Testis (tissue), 5 donors: ENCODE measurements at places on chromosomes 6 and 20. TPM values are rescaled to one million over a fixed set of nuclear protein-coding genes. Genes with fewer than 3 reads are reported as not detected.
A peak's percentile ranks its signal among the peaks of the same experiment; 100 is the strongest.

The DOP1A gene
- 31.4 TPM for polyA plus RNA-seq

The SCGN gene
- polyA plus RNA-seq: 0.73 TPM

The SLC17A3 gene
- 0.61 TPM for polyA plus RNA-seq

The MEP1A gene
- 1.4 TPM for polyA plus RNA-seq

The MYBL2 gene
- polyA plus RNA-seq: 31.2 TPM

The CST5 gene
- polyA plus RNA-seq: not detected

The LZTS3 gene
- 7.2 TPM for polyA plus RNA-seq

The REM1 gene
- polyA plus RNA-seq: 3.4 TPM

The ZNF334 gene
- polyA plus RNA-seq: 6.0 TPM

The KCNK16 gene
- not detected for polyA plus RNA-seq

DNA sequence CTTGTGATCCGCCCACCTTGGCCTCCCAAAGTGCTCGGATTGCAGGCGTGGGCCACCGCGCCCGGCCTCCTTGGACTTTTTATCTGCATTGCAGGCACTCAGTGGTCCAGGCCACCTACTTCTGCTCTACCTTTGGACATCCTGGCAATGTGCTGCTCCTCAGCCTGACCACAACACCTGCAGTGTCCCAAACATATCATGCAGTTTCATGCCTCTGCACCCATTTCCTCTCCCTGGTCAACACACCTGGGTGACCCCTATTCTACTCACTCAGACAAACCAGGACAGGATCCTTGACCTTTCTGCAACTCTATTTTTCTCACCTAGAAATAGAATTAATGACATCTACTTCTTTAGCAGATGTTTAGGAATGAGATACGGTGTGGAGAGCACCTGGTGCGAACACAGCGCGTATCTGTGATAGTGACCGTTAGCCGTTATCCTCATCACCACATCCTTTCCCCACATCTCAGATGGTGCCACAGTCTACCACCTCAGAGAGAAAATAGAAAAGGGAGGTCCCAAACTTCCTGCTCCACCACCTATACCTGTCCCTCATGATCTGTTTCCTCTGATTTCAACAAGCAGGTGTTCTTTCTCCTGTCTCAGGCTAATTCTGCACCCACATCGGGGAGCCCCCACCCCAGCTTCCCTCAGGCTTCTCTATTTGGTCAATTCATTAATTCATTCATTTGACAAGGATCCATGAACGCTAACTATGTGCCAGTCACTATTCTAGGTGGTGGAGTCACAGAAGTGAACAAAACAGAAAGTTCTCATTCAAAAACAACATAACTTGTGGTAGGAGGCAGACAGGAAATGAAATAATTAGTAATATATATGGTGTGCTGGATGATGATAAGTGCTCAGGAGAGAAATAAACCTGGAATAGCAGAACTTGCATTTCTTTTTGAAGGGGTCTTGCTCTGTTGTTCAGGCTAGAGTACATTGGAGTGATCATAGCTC is 4.3 kb upstream of the BTN3A2 start:
- no peak for DNase-seq

DNA sequence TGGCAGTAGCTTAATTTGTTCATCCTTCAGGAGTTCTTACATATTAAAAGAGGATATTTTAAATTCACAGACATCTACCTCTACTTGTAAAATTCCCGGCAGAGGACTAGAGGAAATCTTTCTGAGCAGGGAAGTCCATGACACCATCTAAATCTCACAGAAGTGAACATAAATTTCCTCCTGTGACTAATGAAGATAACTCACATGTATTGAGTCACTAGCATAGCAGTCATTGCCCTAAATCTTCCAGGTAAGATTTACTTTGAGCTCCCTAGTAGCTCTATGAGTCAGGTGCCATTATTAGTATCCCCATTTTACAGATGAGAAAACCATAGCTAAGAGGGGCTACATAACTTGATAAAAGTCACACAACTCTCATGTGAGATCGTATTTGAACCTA is 1058.6 kb upstream of the FLRT3 start:
- DNase-seq: no peak

DNA sequence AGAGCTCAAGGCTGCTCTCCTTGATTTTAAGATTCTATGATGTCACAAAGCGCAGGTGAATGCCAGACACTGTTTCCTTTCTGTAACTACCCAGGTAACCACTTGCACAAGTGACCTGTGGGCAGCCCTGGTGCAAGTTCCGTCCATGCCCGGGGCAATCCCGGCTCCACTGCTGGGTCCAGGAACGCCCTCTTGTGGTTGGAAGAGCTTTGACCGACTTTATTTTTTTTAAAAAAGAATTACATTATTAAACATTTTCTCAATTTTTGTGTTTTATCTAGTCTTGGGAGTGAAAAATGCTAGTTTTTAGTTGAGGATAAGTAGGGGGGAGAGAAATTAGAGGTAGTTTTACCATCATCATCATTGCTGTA is 695.2 kb downstream of the QKI start:
- DNase-seq: peak; percentile 47

GRCh38 chr20:50521221-50522052 is 11.3 kb downstream of the PTPN1 start:
- DNase-seq: no peak

DNA sequence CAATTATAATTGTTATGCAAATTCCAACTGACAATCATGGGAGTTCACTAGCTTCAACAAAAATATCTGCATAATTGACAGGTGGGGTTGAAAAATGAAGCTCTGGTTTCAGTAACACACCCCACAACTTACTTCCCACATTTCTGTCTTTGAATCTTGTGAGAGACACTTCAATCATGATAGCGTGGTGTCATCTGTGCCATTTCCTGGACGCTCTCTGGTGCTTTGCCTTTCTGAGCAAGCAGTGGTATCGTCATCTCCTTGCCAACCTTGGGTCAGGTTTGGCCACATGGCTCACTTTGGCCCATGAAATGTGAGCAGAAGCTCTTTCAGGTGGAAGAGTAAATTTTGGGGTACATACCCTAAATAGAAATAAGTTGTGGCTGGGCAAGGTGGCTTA is 10.2 kb downstream of the BMP7 start:
- DNase-seq: no peak

- no peak for DNase-seq
Measured at GRCh38 chr20:408843-409696, 971 bp downstream of the RBCK1 start.

- no peak for DNase-seq
Measured at GRCh38 chr20:59938696-59939051, 1.4 kb downstream of the PPP1R3D start.

GRCh38 chr6:44401138-44401537 is 13.6 kb downstream of the CDC5L start:
- no peak for DNase-seq

DNA sequence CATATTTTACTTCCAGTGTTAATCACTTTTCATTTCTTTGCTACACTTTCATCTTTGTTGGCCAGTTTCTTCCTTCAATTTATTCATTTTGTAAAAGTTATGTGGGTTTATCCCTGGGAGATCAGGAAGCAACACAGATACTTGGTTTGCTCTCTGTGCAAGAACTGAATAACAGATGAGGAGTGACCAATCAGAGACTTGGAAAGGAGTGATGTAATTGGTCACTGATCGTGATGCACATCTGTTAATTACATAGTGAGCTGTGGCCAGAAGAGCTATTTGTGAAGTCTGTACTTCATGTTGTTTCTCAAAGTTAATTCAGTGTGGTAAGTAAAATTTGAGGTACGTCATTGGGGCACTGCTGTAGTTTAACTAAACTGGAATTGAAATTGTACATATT is 21.3 kb downstream of the ANKRD6 start:
- DNase-seq: no peak

GRCh38 chr6:107221519-107221918 is 106.2 kb upstream of the BEND3 start:
- no peak for DNase-seq

- DNase-seq: no peak
Measured at GRCh38 chr20:23150304-23151007, 64.3 kb upstream of the CD93 start.

- no peak for DNase-seq
Measured at GRCh38 chr6:163825033-163825432, 410.5 kb downstream of the QKI start.

- DNase-seq: no peak
Measured at GRCh38 chr6:164379795-164380194, 929.6 kb downstream of the C6orf118 start.

DNA sequence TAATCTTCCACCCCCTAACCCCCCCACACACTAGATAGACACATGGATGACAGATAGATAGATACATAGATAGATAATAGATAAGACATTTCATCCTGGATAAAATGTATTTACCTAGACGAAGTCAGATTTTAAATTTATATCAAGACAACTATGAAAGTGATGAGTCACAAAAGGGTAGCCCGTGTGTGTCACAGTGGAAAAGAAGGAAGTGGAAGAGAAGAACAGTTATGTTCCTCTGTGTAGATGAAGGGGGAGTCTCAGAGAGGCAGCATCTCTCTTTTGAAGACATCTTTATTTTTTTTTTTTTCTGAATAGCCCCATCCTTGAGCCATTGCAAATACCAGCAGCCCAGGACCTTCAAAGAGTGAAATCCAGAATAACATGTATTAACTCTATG is 121.7 kb upstream of the VGLL2 start:
- no peak for DNase-seq

DNA sequence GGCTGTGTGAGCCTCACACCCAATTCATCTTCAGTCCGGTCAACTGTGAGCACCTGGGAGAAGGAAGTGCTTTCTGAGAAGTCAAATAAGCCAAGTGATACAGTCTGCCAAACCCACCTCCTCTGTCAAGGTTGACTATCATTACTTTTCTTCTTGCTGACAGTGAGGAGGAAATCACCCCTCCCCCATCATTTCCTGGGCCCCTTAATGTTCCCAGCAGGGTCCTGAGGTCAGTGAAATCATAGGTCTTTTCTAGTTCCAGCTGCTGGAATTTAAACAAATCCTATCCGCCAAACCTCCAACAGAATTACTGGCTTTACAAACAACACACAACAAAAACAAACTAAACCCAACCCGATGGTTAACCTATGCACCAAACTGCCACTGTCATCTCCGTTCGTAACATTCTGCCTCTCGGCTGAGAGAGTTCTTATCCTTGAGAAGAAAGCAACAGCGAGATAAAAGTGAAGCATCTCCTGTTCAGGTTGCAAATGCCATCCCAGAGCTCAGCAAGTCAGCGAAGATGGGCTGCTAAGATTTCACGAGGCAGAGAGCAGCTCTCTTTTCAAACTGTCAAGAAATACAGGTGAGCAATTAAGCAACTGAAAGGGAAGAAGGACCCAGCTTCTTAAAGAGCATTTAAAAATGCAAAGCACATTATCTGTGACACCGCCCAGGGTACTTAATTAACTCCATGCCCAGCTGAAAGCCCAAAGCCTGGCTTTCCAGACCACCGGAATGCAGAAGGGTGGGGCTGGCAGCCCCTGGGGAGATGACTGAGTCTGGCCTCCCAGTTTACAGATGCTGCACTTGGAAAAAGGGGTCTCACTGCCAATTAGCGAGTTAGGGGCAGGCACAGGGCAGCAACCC is 24.7 kb downstream of the GFOD1 start:
- DNase-seq: no peak

- no peak for DNase-seq
Measured at GRCh38 chr6:9503111-9503761, 911.6 kb downstream of the TFAP2A start.

DNA sequence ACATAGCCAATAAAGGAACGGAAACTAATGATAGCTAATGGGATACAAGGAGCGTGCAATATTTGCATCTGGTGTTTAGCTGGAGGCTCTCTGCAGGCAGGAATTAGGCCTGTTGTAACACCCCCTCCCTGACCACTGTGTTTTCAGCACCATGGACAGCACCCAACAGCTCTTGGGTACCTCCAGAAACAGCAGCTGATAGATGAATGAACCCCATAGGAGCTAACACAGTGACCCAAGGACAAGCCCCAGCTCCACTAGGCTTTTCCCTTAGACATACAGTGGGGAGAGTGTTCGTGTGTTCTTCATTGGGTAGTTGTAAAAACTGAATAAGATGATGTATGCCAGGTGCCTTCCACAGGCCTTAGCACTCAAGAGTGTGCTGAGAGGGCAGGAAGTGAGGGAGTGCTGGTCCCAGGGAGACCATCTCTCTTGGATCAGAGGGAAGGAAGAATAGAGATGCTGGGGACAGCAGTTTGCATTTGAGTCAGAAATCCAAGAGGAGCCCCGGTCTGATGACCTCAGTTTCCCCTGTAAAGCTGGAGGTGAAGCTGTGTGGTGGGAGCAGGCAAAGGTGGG is 161.3 kb downstream of the PHACTR3 start:
- peak; percentile 21 for DNase-seq

GRCh38 chr6:71197267-71197666 is 91.3 kb upstream of the OGFRL1 start:
- no peak for DNase-seq

- peak; percentile 70 for DNase-seq
Measured at GRCh38 chr20:4150070-4150441, 134.7 kb upstream of the RNF24 start.

DNA sequence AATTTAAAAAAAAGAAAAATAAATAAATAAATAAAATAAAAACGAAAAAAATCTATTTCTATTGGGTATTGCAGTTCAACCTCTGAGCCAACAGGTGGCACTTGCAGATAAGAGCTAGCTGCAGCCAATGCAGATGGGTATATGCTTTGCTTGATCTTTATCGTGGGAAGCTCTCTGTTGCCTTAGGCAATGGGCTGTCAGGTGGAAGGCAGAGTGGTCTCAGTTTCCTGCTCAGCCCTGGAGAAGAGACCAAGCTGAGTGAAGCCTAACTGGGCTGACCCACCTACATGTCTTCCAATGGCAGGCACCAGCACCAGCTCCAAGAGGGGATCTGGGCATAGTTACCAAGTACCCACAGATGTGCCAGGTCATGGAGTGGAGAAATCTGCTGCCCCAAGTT is 95.0 kb downstream of the AK9 start:
- DNase-seq: no peak

DNA sequence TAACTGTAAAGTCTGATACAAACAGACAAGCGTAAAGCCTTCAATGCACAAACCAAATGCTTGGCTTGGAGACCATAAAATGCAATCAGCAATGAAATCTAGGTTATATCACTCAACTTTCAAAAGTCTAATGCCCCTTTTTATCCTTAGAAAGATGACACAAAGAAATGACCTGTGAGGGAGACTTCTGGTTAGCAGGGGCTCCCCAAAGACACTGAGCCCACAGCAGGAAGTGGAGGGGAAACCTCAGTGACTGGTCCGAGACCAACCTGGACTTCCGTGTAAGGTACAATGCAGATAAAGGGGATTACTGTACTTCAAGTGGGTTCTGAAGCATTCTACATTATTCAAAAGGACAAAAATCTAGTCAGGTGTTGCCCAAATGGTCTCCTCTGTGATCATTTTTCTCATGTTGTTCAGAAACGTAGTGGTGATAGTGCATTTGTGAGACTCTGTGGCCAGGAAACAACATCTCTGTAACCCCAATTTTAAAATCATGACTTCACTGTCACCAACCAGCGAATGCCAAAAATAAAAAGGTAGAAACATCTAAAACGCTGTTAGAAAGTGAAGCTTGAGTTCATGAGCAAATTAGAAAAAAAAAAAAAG is 88.2 kb downstream of the HIVEP2 start:
- no peak for DNase-seq

DNA sequence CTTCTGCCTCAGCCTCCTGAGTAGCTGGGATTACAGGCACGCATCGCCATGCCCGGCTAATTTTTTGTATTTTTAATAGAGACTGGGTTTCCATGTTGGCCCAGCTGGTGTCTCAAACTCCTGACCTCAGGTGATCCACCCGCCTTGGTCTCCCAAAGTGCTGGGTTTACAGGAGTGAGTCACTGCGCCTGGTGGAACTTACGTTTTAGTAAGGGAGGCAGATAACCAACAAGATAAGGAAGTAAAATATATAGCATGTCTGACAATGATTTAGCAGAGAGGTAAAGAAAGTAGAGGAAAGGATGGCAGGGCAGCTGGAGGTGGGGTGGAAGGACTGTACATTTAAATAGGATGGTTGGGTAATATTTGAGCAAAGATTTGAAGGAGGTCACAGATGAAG is 12.8 kb upstream of the MYMX start:
- DNase-seq: no peak
